Cardiac fibroblast (primary cell): ENCODE measurements at places on chromosomes 11 and 22.

- DNase-seq = peak; percentile 36
Observed at GRCh38 chr11:15053191-15053685, 20.2 kb upstream of the CALCB start.

- no peak for DNase-seq
Observed at GRCh38 chr22:44531487-44531886, 33.5 kb upstream of the RTL6 start.

GRCh38 chr11:3807909-3808860 is at the start of gene PGAP2:
Gene PGAP2, plus strand, starts transcription at chr11:3808560. Its CDS starts 2,700 bp downstream, at chr11:3811260.
- peak; percentile 58 for DNase-seq

GRCh38 chr11:10876158-10876557 is 18.3 kb upstream of the ZBED5 start:
- no peak for DNase-seq

GRCh38 chr11:113305440-113306336 is 8.7 kb upstream of the TTC12 start:
- DNase-seq = peak; percentile 72

DNA sequence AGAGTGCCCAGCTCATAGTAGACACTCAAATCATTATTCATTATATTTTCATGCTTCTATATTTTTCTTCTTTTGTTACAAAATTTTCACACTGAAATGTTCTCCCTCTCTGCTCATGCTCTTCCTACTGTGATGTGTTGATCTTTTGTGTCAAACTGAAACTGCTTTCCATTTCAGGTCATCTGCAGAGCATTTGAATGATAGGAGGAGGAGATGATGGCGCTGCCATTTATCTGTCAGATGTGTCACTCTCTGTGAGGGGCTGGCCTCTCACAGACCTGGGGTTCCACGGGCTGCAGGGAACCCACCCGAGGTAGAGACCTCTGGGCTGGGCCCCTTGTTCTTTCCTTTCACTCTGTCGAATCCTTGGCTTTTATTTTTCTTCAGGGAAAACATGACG is 41.1 kb downstream of the OR10A6 start:
- DNase-seq = no peak

- DNase-seq = peak; percentile 73
Observed at GRCh38 chr11:33362051-33362910, 105.1 kb downstream of the HIPK3 start.

GRCh38 chr11:124823512-124824376 is 23.5 kb upstream of the MSANTD2 start:
- DNase-seq = no peak

GRCh38 chr11:8532475-8532874 is 61.6 kb downstream of the STK33 start:
- DNase-seq = no peak

DNA sequence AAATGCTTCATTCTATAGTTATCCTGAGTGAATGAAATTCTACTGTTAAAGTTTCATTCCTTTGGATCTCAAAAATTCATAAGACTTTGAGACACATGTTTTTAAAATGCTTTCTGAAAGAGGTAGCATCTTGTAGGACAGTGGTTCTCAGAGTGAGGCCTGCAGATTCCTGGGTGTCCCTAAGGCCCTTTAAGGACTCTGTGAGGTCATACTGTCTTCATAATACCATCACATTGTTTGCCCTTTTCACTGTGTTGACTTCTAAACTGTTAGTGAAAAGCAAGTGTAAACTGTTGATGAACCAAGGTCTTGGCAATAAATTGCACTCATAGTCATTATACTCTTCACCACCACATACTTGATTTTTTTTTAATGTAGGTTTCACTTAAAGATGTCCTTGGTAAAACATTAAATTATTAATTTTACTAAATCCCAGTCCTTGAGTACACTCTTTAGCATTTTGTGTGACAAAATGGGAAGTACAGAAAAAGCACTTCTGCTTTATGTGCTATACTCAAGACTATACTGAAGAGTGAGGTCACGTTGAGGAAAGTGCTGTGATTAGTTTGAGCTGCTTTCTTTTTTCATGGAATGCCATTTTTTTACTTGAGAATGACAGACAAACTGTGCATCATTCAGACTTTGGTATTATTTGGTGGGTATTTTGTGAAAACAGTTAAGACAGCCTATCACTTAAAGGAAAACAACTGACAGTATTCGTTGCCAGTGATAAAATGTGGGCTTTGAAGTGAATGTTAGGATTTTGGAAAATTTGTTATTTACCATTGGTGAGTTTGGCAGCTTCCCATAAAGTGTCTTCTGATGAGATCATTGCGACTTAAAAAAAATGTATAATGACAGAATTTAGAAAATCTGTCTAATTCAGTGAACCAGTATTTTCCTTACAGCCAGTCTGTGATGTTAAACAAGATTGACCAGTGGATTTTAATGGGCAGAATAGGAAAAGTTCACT is 61.1 kb downstream of the SPECC1L start:
- DNase-seq = no peak

DNA sequence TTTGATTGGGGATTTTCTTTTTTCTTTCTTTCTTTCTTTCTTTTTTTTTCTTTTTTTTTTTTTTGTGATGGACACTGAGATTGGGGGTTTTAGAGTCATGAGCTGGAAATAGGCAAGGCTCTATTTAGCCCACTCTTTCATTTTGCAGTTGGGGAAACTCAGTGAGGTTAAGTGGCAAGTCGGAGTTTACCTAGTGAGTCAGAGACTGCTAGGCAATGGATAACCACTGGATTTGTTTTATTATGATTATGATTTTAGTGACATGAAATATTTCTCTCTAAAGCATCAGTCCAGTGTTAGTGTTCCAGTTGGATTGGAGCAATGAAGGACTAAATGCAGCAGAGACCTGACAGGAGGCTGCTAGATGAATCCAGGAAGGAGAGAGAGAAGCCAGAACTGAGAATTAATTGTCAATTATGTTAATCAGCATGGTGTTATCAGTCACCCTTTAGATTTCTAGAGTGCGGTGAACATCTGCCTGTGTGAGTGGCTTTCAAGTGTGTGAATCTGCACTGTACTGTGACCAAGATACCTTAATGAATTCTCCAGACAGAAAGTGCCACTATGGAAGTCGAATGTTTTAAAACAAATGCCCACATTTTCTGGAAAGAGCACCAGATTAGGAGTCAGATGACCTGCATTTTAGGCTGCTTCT is 10.9 kb downstream of the BMAL1 start:
- peak; percentile 54 for DNase-seq

DNA sequence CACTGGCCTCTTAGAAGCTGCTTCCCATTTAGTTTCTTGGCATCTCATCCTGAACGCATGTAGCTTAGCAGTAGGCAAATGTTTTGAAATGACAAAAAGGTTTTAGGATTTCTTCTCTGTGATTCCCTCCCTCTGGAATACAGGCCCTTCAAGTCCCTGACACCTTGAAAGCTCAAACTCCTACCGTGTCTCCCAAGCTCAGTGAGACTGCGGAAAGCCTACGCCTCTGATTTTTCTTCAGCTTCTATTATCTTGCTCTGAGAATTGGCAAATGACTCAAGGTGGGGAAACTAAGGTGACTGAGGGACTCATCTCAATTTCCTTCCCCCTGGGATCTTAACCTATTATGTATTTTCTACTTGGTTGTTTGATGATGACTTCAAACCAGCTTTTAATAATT is 130.3 kb downstream of the ENTHD1 start:
- DNase-seq = no peak

DNA sequence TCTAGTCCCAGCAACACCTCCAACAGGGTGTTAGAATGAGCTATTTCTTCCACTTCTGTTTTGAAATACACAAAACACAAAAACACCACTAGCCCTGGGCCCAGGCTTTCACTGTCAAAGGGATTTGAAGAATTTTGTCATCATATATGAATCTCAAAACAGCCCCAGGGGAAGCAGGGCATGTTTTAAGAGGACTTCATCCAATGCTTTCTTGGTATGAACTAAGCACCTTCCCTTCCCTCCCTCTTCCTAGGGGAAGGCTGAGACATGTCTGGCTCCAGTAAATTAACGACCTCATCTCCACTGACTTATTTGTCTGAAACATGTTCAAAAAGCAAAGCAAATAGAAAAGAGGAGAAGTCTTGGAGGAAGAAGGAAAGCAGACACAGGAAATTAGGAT is 75.7 kb upstream of the INCENP start:
- DNase-seq = peak; percentile 52

- no peak for DNase-seq
Observed at GRCh38 chr11:19072464-19072863, 11.9 kb upstream of the MRGPRX2 start.

DNA sequence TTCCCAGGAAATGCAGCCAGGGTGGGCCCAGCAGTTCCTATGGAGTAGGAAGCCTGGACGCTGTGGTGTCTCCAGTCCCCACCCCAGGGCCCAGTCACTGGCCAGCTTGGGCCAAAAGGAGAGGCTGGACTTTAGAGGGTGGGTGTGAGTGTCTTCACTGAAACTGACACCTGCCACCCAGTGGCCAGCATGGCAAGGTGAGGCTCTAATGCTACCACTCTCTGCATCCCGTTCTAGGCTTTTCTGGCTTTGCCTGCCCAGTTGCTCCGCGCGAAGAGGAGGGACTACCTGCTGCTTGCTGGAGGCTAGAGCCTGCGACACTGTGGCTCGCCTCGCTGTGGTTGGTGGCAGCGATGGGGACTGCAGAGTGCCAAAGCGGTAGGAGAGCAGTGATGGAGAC is 35.4 kb downstream of the C22orf42 start:
- DNase-seq = no peak

DNA sequence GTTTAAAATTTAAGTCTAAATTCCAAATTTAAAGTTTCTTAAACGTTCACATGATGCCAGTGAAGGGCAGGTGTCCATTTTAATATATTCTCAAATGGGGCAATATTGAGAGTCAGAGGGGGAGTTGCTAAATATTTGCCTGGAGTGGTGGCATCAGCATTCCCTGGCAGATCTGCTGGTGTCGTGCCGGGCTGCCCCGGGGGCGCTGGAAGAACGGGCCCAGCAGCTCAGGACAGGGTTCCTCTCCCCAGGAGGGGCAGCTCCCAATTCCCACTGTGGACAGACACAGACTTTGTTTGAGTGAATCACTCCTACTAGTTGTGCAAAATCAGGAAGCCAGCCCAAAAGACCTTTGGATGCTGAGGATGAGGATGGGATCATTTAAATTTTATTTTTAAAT is 468.7 kb upstream of the B3GAT1 start:
- no peak for DNase-seq

- DNase-seq = no peak
Observed at GRCh38 chr11:95076981-95077380, 10.3 kb downstream of the SRSF8 start.

DNA sequence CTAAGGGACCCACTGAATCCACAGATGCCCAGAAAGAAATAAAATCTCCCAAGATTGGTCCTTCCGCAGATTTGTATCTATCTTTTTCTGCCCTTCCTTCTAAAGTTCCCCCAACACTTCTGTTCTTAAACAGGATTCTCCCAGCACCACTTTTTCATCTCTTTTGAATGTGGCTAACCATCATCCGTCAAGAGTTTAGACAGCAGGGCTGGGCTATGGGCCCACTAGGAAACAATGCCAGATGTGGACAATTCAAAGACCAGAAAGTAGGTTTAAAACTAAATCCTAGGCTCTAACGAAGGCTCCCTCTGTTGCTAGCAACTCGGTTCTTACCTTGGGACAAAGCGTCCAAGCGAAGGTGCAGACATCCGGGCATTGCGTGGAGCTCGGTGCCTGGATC is 100.0 kb downstream of the AMBRA1 start:
- no peak for DNase-seq
